Cardiac muscle cell (in vitro differentiated cells and primary cell): ENCODE measurements at places on chromosomes 11 and 22.

DNA sequence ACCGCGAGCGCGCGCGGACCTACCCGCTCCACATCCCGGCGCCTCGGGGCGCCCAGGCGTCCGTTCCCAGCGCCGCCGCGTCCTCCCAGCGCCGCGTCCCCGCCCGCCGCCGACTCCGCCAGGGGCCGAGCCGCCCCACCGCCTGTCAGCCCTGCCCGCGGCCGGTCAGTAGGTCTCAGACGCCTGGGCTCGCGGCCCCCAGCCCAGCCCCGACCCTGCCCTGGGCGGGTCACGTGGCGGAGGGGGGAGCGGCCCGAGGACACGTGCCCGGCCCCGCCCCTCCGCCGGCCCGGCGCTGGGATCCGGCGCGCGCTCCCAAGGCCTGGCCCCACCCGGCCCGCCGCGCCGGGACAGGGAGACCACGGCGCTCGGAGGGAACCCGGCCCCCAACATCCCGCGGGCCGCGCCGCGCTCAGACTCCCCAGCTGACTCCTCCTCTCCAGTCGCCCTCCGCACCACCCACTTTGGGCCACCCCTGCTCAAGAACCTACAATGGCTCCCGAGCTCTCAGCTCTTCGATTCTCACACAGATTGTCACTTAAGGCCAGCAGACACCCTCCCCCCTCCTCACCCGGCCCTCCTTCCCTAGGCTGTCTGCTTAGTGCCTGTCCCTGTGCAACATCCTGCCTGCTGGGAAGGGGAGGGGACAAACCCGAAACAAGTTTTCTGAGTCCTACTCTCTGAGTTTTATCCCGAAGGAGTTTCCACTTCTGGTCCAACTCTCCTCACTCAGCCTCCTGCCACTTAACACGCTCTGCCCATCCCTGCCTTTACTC is at the start of gene RAB3IL1:
RAB3IL1 (minus strand) TSS at position 233 of the 776 bp plus-strand sequence; CDS start at position 34, 199 bp downstream.
- H3K4me3 ChIP-seq: peak within 1 kb of the TSS; percentile 68
- peaks cover 3% of the 10 kb centered on the region for H3K4me1 ChIP-seq
- H3K27me3 ChIP-seq: no peaks in the 10 kb centered on the region
- H3K36me3 ChIP-seq: no peaks in the 10 kb centered on the region
- H3K27ac ChIP-seq: no peak within 1 kb of the TSS

- peaks cover 19% of the 10 kb centered on the region for H3K4me1 ChIP-seq
- no peaks in the 10 kb centered on the region for H3K27me3 ChIP-seq
- DNase-seq: peak; percentile 13
- peaks cover 7% of the 10 kb centered on the region for H3K36me3 ChIP-seq
- H3K4me3 ChIP-seq: peak overlapping the region; percentile 88
- H3K27ac ChIP-seq: peak overlapping the region; percentile 94
Observed at GRCh38 chr11:43681401-43681942, 934 bp downstream of the HSD17B12 start.

DNA sequence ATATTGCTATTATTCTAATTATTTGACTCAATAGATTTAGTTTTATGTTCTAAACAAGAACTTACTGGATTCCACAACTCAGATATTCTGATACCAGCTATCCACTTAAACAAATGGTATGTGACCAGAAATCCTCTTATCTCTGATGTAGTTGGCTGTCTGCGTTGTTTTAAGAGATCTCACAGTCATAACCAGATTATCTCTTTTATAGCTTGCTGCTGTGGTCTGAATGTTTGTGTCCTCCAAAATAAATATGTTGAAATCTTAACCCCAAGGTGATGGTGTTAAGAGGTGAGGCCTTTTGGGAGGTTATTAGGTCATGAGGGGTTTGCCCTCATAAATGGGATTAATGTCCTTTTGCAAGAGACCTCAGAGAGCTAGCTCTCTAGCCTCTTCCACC is 12.7 kb downstream of the ANKRD42 start:
- H3K27me3 ChIP-seq: no peaks in the 10 kb centered on the region
- H3K27ac ChIP-seq: no peak overlapping the region
- peaks cover 20% of the 10 kb centered on the region for H3K36me3 ChIP-seq
- H3K4me3 ChIP-seq: no peak overlapping the region
- DNase-seq: no peak

- no peaks in the 10 kb centered on the region for H3K36me3 ChIP-seq
- no peak for DNase-seq
- H3K4me1 ChIP-seq: no peaks in the 10 kb centered on the region
- no peak overlapping the region for H3K4me3 ChIP-seq
Observed at GRCh38 chr11:69599502-69599901, 41.5 kb upstream of the CCND1 start.

DNA sequence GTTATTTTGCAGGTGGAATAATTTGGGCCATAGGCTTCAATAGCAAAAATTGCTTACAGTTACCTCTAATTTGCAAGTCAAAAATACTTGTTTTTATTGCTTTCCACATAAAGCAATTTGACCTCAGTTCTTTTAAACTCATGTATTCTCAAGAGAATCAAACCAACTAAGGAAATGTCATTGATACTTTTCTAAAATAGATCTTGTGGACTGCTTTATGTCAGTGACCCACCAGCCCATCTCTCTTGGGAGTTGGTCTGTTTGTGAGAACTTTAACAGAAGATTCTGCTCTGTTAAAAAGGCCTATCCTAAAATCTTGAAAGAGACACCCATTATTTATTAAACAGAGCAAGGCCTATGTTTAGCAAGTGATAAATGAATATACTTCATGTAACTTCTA is 75.2 kb downstream of the DDIAS start:
- H3K36me3 ChIP-seq: no peaks in the 10 kb centered on the region
- H3K4me3 ChIP-seq: no peak overlapping the region
- H3K27ac ChIP-seq: no peak overlapping the region

GRCh38 chr11:117601006-117601708 is 195.9 kb downstream of the DSCAML1 start:
- H3K4me1 ChIP-seq: no peaks in the 10 kb centered on the region
- DNase-seq: no peak
- H3K4me3 ChIP-seq: no peak overlapping the region
- H3K36me3 ChIP-seq: no peaks in the 10 kb centered on the region
- no peak overlapping the region for H3K27ac ChIP-seq

DNA sequence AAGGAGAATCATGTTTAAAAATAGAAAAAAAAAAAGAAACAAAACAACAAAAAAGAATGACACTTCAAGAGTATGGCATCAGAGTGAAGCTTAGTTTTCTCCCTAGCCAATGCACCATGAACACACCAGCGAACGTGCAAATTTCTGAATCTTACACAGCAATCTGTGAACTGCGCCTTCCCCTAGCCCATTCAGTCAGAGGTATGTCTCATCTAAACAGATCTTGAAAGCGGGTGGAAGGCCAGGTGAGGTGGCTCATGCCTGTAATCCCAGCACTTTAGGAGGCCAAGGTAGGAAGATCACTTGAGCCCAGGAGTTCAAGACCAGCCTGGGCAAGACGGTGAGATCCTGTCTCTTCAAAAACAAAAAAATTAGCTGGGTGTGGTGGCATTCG is 113.1 kb downstream of the MICAL3 start:
- H3K27ac ChIP-seq: peak overlapping the region; percentile 97
- H3K4me3 ChIP-seq: peak overlapping the region; percentile 5
- H3K27me3 ChIP-seq: no peaks in the 10 kb centered on the region
- H3K4me1 ChIP-seq: peaks cover 87% of the 10 kb centered on the region
- DNase-seq: no peak

GRCh38 chr11:12200279-12200990 is 90.0 kb downstream of the MICAL2 start:
- no peaks in the 10 kb centered on the region for H3K27me3 ChIP-seq
- H3K4me1 ChIP-seq: peaks cover 71% of the 10 kb centered on the region
- peak overlapping the region; percentile 90 for H3K27ac ChIP-seq
- H3K36me3 ChIP-seq: peaks cover 2% of the 10 kb centered on the region
- H3K4me3 ChIP-seq: no peak overlapping the region

DNA sequence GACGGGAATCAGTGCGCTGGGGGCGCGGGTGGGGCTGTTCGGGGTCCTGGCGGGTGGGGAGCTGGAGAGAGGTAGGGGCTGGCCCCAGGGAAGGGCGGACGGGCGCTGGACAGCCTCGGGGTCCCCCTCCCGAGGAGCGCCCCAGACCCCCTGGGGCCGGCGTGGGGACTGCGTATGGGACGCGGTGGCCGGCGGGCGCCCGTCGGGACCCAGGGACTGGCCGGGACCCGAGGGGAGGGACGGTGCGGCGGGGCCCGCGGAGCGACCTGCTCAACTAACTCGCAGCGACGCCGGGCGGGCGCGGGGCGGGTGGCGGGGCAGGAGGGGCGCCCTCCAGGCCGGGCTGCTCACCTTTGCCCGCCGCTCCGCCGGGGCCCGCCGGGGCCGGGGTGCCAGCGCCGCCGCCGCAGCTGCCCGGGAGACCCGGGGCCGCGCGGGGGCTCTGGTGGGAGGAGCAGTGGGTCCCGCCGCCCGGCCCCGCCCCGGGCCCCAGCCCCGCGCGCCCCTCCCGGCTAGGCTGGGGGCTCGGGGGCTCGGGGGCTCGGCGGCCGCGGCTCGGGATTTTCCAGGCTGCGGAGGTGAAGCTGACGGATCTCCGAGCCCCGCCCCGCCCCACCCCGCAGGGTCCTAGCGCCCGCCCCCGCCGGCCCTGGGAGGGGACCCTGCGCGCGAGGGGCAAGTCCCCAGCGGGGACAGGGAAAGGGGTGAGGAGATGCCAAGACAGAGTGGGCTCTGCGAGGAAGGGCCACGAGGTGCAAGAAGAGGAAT is 12.3 kb downstream of the STARD10 start:
- H3K27ac ChIP-seq: no peak overlapping the region
- peaks cover 13% of the 10 kb centered on the region for H3K4me1 ChIP-seq
- H3K36me3 ChIP-seq: no peaks in the 10 kb centered on the region
- peak; percentile 67 for DNase-seq

DNA sequence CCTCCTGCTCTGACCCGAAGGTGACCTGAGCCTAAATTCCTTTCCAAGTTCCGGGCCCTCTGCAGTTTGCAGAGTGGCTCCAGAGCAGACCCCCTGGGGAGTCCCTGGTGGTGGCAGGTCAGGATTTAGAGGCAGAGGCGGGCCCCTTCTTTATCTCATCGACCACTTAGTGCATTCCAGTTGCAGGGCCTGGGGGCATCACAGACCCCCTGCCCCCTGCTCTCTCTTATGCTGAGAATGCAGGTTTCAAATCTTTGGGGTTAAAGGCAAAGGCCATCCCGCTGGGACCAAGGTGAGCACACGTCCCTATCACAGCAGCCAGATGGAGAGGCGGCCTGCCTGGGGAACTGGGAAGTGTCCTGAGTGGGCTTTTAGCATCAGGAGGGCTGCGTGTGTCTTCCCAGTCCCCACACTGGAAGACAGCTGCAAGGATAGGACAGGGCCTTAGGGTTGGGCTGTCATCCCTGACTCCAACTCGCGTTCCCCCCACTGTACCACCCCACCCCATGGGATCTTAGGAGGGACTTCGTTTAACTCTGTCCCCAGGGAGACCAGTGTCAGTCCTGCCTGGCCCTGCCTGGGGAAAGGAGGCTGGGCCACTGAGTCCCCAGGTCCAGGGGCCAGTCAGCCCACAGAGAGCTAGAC is 11.3 kb downstream of the DERL3 start:
- H3K4me3 ChIP-seq: no peak overlapping the region
- H3K36me3 ChIP-seq: peaks cover 23% of the 10 kb centered on the region
- H3K4me1 ChIP-seq: peaks cover 29% of the 10 kb centered on the region
- DNase-seq: no peak
- no peaks in the 10 kb centered on the region for H3K27me3 ChIP-seq

GRCh38 chr11:91023731-91024130 is 800.9 kb upstream of the CHORDC1 start:
- no peaks in the 10 kb centered on the region for H3K27me3 ChIP-seq
- no peak for DNase-seq
- no peaks in the 10 kb centered on the region for H3K36me3 ChIP-seq
- H3K4me3 ChIP-seq: no peak overlapping the region
- no peaks in the 10 kb centered on the region for H3K4me1 ChIP-seq
- no peak overlapping the region for H3K27ac ChIP-seq

DNA sequence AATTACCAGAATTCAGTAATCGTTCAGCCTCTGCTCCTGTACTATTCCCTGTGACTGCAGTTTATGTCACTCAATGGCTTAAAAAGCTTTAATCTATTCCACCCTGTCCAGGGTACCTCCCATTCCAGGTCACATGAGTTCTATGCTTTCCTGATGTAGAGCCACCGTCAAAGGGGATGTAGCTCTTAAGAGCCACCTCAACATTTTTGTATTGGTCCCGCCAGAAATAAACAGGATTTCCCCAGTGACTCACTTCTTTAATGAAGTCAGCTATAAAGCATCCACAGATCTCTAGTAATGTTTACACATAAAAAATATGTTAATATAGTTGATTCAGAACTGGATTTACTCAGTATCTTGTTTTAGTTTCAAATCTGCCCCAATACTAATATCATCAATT is 1.3 kb upstream of the OR8D1 start:
- H3K27me3 ChIP-seq: peaks cover 7% of the 10 kb centered on the region
- H3K36me3 ChIP-seq: no peaks in the 10 kb centered on the region
- no peak overlapping the region for H3K4me3 ChIP-seq
- no peak for DNase-seq
- H3K4me1 ChIP-seq: no peaks in the 10 kb centered on the region

- no peak for DNase-seq
- peaks cover 4% of the 10 kb centered on the region for H3K27me3 ChIP-seq
- H3K27ac ChIP-seq: no peak overlapping the region
- no peaks in the 10 kb centered on the region for H3K36me3 ChIP-seq
- H3K4me1 ChIP-seq: no peaks in the 10 kb centered on the region
Observed at GRCh38 chr11:387193-387793, 6.7 kb upstream of the PKP3 start.

GRCh38 chr11:11420899-11421285 is 67.8 kb upstream of the CSNK2A3 start:
- no peaks in the 10 kb centered on the region for H3K36me3 ChIP-seq
- no peak overlapping the region for H3K27ac ChIP-seq
- H3K27me3 ChIP-seq: peaks cover 4% of the 10 kb centered on the region
- peaks cover 6% of the 10 kb centered on the region for H3K4me1 ChIP-seq

GRCh38 chr11:30282289-30282631 is 40.6 kb upstream of the ARL14EP start:
- DNase-seq: no peak
- no peak overlapping the region for H3K4me3 ChIP-seq
- H3K36me3 ChIP-seq: no peaks in the 10 kb centered on the region
- no peaks in the 10 kb centered on the region for H3K27me3 ChIP-seq

- no peaks in the 10 kb centered on the region for H3K36me3 ChIP-seq
- H3K27me3 ChIP-seq: no peaks in the 10 kb centered on the region
- H3K27ac ChIP-seq: peak overlapping the region; percentile 65
- DNase-seq: no peak
- peaks cover 5% of the 10 kb centered on the region for H3K4me1 ChIP-seq
Observed at GRCh38 chr11:96990914-96991313, 601.1 kb downstream of the JRKL start.

- peaks cover 16% of the 10 kb centered on the region for H3K27me3 ChIP-seq
- no peak overlapping the region for H3K4me3 ChIP-seq
- no peak for DNase-seq
- H3K4me1 ChIP-seq: no peaks in the 10 kb centered on the region
- no peaks in the 10 kb centered on the region for H3K36me3 ChIP-seq
Observed at GRCh38 chr11:72598466-72598865, 75.8 kb downstream of the PDE2A start.

- H3K4me1 ChIP-seq: no peaks in the 10 kb centered on the region
- no peaks in the 10 kb centered on the region for H3K27me3 ChIP-seq
Observed at GRCh38 chr22:33105501-33105911, 47.3 kb upstream of the SYN3 start.
